ENCODE measurements at places on chromosomes 2 and 18.
A peak's percentile ranks its signal among the peaks of the same experiment; 100 is the strongest.

- no peak for DNase-seq
Measured at GRCh38 chr2:10307561-10308156, 5.0 kb downstream of the HPCAL1 start.

DNA sequence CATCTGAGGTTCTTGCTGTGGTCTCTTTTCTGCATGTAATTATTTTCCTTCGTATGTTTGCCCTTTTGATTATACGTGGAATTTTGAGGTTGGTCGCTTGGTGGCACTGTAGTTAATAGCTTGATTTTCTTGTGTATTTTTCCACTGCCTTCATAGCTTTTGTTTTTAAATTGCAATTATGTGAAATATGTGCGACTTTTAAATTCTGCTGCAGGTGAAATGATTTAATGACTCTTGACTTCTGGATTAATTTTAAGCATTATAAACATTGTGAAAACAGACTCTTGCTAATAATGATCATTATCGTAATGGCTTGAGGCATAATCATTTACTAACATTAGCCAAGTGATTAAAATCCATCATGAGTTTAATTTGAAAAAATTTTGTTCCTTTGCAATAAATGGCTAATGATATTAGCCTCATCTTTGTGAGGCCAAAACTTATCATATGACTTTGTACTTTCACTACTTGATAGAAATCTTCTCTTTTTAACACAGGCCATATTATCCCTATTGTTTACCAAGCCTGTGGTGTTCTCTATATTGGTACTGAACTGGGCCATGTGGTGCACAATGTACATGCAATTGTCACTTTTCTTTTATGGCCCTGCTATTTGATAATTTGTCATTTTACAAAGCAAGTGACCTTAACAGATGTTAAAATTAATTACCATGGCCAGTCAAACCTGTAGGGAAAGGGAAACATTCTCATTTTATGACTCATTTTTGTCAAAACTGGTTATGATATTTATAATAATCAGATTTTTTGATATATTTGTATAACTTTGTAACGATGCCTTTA, 62.8 kb upstream of the NEUROD1 start:
- DNase-seq, result peak; percentile 46

DNA sequence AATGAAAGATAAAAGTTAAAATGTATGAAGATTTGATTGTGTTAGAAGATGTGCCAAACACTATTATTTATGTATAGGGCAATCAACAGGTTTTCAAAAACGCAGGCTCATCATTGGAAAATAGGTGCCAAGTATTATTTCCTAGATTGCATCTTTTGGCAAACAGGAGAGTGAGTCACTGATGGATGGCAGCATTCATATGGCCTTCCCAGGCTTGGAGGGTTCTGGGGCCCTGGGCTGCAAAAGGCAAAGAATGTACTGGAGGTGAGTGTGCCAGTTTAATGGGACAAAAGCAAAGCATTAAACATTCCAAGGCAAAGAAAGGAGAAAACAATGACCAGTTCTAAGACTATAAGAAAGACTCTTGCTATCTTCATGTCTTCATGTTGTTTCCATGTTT, 379.4 kb downstream of the RIT2 start:
- DNase-seq, result no peak

DNA sequence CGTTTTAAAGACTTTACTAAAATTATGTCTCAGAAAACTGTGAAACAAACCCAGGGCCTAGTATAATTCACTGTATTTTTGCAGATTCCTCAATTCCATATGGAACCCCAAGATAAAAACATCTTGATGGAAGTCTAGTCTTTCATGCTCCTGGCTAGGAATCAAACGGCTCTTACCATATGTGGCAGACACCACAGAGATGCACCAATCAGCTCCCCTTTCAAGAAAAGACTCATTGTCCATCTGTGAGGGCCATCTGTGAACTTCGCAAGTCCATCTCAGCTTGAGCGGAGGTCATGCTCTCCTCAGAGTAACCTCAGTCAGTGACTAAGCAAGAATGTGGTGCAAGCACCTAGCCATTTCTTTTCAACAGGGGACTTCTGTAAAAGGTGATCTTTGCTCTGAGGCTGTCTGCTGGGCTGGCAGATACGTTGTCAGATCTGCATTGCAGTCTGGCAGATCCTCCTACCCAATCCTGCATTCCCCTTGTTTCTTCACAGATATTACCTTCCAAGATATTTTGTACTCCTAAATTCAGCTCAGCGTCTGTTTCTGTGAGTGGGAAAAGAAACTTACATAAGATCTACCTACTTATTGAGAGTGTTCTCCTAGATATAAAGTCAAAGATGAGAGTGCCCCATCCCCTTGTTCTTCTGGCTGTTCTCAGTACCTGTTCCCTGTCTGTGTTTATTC, 419.3 kb downstream of the SPAG16 start:
- DNase-seq, result no peak

DNA sequence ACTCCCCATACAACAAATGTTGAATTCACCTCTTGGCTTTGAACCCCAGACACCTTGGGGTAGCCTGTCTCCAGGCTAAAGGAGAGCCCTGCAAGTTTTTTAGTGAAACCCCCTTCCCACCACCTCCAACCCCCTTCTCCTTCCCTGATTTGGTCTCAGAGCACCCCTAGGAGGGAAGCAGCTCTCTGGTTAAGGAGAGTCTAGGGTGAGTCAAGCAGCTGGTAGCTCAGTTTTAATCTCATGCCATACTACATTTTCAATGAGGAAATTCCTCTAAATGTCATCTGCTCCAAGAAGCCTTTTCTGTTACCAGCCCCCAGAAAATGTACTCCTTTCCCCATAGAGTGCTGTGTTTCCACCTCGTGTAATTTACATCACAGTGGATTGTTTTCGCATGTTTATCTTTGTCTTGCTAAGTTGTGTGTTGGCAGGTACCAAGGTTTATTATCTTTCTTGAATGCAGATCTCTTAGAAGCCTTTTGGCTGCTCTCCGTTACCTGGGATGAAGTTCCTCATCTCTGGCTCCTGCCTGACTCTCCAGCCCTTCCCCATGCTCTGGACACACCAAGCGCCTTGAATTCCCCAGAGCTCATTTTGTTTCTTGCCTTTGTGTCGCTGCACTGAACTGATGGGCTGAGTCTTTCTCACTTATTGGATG, 82.2 kb downstream of the ASAP2 start:
- DNase-seq, result no peak

GRCh38 chr18:79442508-79443221, 46.9 kb downstream of the NFATC1 start:
- DNase-seq, result no peak
